Naive thymus-derived CD8-positive, alpha-beta T cell (primary cell): ENCODE measurements at places on chromosomes 1 and 21.

- DNase-seq = no peak
These were observed 493.8 kb upstream of the CHRM3 start for GRCh38 chr1:238892612-238893011.

- no peak for DNase-seq
These were observed 30.5 kb downstream of the TNFSF18 start for GRCh38 chr1:173020138-173020750.

DNA sequence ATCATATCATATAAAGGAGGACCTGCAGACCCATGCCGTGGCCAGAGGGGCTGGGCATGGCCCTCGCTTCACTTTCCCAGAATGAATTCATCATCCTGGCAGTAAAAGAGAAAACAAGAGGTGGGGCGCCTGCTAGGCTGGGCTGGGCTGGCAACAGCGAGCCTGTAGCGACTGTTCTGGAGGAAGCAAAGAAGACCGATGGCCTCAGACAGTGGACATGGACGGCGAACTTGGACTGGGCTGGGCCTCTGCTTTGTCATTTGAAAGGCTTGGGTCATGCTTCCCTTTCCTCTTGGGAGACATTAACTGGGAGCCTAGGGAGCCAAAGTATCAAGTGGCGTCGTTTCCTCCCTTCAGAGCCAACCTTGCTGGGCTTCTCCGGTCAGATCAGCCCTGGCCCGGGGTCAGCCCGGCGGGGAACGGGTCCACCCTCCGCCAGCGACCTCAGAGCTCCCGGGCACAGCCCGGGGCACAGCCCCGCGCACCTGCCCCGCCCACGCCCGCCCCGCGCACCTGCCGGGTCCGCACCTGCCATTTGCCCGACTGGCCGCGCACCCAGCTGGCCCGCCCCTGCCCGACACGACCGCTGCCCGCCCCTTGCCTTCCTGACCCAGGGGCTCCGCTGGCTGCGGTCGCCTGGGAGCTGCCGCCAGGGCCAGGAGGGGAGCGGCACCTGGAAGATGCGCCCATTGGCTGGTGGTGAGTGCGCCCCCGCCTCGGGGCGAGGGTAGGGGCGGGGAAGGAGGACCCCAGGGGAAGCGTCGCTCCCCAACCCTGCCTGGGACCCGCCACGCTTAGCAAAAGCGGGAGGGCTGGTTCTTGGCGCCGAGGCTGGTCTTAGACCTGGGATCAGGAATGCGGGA, at the start of gene FAM3B:
Gene FAM3B (plus strand): TSS at position 602 of the 863 bp plus-strand sequence. CDS start 79 bp downstream, at position 681.
- no peak for DNase-seq

DNA sequence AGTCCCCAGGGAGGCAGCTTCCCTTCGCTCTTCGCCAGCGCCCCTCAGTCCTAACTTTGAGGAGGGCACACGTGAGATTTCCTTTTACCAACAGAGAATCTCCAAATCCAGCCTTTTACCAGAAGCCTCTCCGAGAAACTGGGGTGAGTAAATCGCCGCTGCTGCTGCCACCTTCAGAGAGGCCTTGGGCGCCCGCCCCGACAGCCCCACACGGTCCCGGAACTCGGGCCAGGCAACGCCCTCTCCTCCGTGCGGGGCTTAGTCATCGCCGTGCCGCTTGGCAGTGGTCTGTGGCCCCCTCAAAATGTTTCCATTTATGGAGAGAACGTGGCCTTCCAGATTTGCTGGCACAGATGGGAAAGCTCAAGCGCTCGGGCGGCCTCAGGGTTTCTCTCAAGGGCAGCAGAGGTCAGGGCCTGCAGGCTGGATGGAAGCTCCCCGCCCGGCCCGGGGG, 41.4 kb upstream of the COL6A2 start:
- DNase-seq = no peak

DNA sequence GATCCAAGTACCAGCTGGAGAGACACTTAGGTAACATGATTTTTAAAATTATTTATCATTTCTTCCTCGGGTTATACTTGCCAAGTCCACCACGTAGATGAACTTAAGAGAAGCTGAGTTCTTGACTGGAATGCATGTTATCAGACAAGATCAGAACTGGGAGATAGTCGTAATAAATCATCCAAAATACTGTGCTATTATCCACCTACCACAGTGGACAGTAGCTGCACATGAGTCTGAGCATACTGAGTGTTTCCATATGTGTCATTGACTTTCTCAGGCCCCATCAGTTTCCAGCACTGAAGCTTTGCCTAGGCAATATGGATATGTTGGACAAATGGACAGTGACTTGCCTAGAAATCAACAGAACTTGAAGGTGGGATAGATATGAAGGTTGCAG, 77.9 kb upstream of the RRP15 start:
- DNase-seq = no peak

DNA sequence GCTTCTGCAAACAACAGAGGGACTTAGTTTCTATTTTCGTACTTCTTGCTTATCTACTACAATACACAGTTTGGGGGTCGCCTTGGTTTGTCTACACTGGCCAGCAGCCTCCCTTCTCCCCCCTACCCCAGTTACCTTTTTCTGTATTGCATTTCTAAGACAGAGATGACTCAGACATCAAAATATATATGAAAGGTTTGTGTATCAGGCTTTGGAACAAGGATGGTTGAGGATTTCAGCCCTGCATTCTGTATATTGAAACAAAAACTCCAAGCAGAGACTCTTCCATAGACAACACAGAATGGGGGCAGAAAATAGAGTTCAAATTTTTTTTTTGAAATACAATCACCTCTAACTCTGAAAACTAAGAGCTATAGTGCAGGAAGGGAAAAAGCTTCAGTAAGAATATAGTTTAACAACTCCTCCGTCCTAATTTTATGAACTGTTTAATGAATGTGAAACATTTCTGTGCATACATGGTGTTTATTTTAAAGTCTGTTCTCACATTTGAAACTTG, 1.9 kb downstream of the SAMD13 start:
- DNase-seq = no peak
